ENCODE measurements at places on chromosomes 12 and 14.

- no peak for DNase-seq
These were observed 83.5 kb downstream of the SLC25A47 start for GRCh38 chr14:100406505-100407131.

DNA sequence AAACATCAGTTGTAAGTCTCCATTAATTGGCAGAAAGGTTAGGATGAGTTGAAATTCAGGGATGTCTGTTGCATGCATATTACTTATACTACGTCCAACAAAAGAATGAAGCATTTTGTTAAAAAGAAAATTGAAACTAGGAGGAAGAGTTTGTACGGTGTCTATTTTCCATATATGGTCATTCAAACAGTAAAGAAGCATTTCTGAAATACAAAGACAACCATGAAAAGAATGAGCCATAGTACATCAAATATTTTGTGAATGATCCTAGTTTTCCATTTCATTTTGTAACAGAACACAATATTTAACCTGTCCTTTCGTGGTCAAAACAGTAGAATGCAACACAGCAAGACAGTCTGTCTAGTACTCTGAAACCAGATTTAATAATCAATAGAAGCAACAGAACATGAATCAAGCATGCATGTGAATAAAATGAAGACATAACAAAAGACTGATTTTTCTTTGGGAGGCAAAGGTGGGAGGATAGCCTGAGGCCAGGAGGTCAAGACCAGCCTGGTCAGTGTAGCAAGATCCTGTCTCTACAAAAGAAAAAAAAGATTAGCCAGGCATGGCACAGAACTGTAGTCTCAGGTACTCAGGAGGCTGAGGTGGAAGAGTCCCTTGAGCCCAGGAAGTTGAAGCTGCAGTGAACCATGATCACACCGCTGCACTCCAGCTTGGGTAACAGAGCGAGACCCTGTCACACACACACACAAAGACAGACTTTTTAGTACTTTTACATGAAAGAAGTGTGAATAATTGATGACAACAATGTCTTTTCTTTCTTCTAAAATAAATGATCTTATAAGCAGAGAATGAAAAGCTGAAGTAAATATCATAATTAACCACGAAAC lies 156.0 kb downstream of the LRIG3 start:
- no peak for DNase-seq

DNA sequence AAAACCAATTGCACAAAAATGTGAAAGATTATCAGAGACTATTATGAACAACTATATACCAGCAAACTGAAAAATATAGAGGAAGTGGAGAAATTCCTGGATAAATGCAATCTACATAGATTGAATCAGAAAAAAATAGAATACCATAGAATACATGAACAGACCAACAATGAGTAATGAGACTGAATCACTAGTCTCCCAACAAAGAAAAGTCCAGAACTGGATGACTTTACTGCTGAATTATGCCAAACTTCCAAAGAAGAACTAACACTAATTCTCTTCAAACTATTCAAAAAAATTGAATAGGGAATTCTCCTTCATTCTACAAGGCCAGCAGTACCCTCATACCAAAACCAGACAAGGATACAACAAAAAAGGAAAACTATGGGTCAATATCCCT lies 60.6 kb downstream of the GUCY2C start:
- DNase-seq: peak; percentile 5

DNA sequence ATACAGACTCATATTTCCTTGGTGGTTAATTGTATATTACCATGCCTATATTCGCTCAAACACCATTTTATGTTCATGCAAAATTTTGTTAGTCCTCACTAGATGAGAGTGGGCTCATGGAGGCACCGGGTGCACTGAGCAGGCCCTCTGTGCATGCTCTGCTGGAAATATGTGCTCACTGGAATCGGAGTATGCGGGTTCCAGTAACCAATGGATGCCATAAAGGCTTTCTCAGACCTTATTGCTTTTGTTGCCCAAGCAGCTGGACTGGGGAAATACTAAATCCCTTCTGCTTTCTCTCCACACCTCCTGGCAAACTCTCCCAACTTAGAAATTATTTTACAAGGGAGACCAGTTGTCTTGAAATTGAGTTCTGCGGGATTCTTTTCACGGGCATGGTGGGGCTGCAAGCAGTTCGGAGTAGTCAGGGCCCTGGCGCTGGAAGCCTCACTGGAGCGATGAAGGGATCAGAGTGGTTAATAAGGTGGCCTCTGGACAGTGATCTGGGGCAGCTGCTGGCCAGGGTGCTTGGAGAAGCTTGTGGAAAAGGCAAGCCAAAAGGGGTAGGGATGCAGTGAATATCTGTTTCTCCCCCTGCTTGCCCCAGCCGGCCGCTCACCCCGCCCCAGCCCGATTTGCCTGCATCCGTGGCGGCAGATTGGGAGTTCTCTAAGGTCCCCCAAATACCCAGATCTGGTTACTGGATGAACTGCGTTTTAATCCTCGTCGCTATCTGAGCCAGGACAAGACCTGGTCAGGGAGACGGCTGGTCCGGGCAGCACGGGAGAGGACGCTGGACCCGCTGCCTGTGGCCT lies 7.4 kb upstream of the HOXC6 start:
- DNase-seq: no peak

- DNase-seq: no peak
These were observed 244.4 kb downstream of the ATXN7L3B start for GRCh38 chr12:74781991-74782485.

All from brain microvascular endothelial cell (primary cell).